Articular chondrocyte of knee joint (primary cell): ENCODE measurements at places on chromosomes 7 and 10. TPM values are rescaled to one million over a fixed set of nuclear protein-coding genes. Genes with fewer than 3 reads are reported as not detected.

The PNLIPRP3 gene
- total RNA-seq, result not detected in 2 replicates

The TFEC gene
- 0.32 TPM in 1 of 2 replicates, not detected in the other for total RNA-seq

The C10orf53 gene
- not detected in 2 replicates for total RNA-seq

The BTBD16 gene
- not detected in 2 replicates for total RNA-seq

The VIPR2 gene
- total RNA-seq, result under 0.01 TPM in 1 of 2 replicates, not detected in the other

The CYP26C1 gene
- total RNA-seq, result 0.11 and 0.26 TPM in 2 replicates

The LIPK gene
- not detected in 2 replicates for total RNA-seq
